ENCODE measurements at places on chromosomes 3 and 15. TPM values are rescaled to one million over a fixed set of nuclear protein-coding genes. Genes with fewer than 3 reads are reported as not detected.

Gene GP5
- total RNA-seq, result 0.80 TPM

DNA sequence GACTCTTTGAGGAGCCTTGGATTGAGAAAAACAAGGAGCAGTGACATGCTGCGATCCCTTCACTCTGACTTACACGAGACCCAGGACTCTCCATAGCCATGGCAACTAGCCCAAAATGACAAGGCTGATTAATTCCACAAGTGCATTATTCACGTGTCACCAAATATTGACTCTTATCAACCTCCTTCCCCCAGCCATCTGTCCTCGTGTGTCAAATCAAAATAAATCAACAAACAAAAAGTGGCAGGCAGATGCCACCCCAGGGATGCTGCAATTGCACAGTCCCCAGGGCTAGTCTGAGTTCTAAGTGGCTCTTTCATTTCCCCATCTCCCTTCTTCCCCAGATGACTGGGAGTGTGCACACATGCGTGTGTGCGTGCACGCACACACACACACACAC lies 104.9 kb downstream of the AQP9 start:
- DNase-seq, result no peak

DNA sequence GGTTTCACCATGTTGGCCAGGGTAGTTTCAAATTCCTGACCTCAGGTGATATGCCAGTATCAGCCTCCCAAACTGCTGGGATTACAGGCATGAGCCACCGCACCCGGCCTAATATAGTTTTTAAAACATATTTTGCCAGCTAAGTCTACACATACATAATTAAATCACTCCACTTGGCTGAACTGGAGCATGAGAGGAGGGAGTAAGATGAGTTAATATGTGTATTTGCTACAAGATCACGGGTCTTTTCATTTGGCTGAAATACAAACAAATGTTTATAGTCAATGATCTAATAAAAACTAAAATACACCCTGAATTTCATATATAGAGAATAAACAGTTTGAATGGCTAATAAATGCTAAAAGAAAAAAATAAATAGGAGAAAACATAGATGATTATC lies 25.3 kb downstream of the SLC30A4 start:
- no peak for DNase-seq

Gene RTF1
- 26.8 TPM for total RNA-seq

- no peak for DNase-seq
Measured at GRCh38 chr3:130773366-130773765, 26.7 kb upstream of the PIK3R4 start.

DNA sequence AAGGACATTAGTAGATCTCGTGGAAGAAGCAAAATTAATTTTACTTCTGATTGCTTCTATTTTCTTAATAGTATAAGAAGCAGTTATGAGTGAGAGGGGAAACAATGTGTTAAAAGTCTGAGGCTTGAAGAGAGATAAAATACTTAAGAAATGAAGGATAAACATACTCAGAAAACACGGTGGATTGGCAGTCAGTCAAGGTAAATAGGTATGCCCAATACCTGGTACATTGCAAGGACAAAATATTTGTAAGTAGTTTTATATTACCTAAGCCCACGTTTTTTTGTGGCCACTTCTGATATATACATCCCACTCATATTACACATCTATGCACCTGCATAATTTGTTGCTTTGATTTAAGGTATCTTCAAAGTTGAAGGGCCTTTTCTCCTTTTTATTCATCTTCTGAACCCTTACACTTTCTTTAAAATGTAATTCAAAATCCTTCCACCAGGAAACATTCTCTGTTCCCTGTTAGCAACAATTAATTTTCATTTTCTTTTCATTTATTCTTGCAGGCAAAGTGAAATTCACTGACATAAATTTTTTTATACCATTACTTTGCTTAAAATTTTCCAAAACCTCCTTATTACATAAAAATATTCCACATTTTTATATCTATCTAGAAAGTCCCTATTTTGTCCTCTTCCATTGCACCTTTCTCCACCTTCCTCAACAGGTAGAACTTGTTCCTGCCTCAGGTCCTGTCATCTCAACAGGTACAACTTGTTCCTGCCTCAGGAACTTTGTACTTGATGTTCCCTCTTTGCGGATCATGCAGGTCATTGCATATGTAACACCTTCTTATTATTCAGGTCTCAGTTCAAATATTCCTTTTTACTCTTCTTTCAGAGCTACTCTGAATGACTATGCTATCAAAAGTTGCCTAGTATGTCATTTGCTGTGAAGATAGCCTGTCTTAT lies 755.7 kb upstream of the ALCAM start:
- DNase-seq, result no peak

GRCh38 chr15:60883691-60884640 lies 345.1 kb downstream of the RORA start:
- no peak for DNase-seq

Gene HAUS2
- total RNA-seq, result 54.0 TPM

Gene ZNF774
- total RNA-seq, result 1.9 TPM

DNA sequence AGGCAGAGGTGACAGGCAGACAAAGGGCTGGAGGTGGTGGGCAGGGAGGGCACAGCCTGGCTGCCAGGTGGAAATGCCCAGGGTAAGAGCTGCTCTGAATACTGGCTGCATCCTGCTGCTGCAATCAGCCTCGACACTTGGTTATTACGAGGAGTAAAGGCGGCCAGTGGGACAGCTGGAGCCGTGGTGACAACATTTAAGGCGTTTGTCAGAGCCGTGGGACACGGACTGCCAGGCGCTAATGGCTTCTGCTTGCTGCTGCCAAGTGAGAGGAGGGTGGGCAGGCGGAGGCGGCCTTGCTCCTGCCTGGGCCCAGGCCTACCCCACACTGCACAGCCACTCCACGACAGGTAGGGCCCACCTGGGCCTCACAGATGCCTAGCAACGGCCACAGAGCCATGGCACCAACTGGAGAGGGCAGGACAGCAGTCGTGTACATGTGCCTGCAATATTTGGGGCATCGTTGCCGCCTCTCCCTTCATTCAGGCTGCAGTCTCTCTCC lies 49.2 kb upstream of the TMEM115 start:
- DNase-seq, result no peak

Gene GOLGA6B
- not detected for total RNA-seq

DNA sequence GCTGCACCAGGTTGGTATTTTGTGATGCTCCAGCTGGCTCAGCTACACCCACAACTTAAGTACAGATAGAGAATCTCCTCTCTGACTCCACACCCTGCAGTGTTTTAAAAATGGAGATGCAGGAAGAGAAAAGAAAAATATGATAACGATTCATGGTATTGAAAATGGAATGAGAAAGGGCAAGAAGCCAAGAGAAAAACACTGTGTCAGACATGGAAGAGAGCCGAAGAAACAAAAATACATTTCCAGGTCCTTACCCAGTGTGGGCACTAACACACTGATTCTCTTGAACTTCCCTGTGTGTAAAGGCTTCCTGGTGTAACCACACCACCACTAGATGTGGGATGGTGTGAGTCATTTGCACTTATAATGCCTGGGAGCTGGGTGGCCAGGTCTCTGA lies 93.1 kb downstream of the GMPS start:
- DNase-seq, result no peak

Gene GREM1
- not detected for total RNA-seq

DNA sequence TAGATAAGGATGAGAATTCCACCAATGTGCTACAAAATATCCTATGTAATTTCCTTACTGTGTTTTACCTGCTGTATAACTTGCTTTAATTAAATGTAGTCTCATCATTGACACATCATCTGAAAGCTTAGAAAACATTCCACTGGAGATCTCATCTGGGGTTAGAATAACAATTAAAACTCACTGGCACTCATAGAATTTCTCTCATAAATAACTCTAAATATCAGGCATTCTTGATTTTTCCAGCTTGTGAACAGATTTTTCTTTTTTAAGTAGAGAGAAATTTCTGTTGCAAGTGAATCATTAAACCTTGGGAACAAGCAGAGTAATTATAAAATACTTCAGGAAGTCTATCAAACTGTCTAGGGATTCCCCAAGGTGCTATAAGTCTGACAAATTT lies 843.8 kb downstream of the NAALADL2 start:
- DNase-seq, result no peak
